ENCODE measurements at places on chromosomes 5 and 9.

GRCh38 chr9:134531220-134531970 lies 110.2 kb upstream of the COL5A1 start:
- no peak for DNase-seq

DNA sequence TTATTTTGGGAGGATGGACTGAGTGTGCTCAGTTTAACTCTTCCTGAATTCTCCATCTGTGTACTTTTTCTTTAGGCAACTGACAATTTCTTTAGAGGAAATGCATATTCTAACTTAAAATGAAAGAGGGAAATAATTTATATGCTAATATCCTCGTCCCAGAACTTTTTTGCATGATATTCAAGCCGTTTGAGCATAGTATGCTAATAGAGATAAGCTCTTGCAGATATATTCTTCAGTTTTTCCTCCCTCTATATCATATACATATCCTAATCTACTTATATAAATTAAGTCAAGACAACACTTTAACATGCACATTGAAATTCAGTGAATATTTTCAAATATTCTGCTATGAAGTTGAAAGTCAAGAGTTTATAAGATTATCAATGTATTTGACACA lies 84.7 kb downstream of the YTHDC2 start:
- DNase-seq = no peak

GRCh38 chr5:151675611-151676313 lies 11.0 kb downstream of the SPARC start:
- DNase-seq = no peak

DNA sequence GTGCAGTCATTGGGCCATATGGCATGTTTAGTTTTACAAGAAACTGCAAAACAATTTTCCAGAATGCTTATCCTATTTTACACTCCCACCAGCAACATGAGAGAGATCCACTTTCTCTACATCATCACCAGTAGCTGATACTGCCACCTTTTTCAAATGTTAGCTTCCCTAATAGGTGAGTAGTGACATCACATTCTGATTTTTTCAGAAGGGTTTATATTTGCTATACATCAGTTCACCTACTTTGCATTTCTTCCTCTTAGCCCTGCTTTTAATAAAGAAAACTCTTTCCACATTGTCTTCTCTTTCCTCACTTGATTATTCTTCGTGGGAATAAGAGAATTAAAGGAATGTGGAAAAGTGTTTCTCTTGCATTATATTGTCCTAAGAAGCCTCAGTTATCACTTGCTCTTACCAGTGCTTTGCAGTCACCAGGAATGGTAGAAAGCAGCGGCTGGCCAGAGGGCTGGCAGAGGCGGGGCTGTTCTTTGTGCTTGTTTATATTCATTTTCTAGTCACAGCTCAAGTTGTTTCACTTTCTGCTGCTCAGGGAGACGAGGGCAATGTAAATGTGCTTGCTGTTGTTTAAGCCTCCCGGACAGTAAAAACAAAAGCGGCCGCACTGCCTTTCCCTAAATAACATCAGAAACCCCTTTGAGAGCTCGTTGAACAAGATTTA lies 164.8 kb downstream of the HSD17B3 start:
- no peak for DNase-seq

GRCh38 chr9:126391713-126392661 lies 65.4 kb downstream of the MVB12B start:
- DNase-seq = no peak

GRCh38 chr9:126001581-126002225 lies 254.5 kb downstream of the PBX3 start:
- DNase-seq = no peak

- no peak for DNase-seq
Measured at GRCh38 chr5:77844623-77845323, 68.6 kb upstream of the TBCA start.

DNA sequence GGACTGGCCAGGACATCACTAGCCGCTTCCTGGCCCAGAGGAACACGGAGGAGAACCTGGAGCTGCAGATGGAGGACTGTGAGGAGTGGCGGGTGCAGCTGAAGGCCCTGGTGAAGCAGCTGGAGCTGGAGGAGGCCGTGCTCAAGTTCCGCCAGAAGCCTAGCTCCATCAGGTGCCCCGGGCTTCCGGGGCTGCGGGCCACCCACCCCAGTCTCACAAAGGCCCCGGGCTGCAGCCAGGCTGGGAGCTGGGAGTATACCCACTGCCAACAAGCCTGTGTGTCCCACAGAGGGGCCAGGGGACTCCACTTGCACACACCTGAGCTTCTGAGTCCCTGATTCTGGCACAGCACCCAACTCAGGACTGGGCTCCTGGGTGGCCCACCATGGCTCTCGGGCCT lies 1.7 kb upstream of the RABL6 start:
- DNase-seq = no peak

DNA sequence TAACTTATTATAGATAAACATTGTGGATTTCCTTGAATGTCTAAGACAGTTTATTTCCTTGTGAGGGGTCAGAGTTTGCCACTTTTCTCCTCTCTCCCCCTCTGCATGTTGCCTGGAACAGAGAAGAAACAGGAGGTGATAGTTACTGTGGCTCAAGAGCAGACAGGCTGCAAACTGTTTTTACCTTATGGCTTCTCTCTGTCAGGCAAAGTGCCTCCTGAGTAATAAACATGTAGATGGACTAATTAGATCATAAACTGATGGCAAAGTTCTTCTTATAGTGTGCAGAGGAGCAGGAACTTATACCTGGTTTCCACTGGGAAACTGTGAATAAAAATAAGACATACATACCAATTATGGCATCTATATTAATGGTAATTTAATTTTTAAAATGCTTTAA lies 133.1 kb upstream of the CDH12 start:
- DNase-seq = no peak

DNA sequence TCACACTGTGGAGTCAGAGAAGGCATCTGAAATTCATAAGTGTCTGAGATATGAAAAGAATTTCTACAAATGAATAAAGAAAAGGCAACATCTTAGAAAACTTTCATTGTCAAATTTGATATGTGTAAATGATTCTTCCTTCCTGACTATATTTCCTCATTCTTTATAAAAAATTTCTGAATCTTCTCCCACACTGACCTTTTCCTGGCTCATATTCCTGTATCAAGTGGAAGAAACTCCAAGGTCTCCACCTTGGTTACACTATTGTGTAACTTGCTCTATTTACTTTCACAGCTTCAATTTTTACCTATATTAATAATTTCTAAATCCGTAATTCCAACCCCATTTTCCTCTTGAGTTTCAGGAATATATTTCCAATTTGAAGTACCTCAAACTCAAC lies 93.5 kb upstream of the FBXL7 start:
- DNase-seq = no peak

- DNase-seq = no peak
Measured at GRCh38 chr5:133354323-133355185, 257.8 kb downstream of the FSTL4 start.

DNA sequence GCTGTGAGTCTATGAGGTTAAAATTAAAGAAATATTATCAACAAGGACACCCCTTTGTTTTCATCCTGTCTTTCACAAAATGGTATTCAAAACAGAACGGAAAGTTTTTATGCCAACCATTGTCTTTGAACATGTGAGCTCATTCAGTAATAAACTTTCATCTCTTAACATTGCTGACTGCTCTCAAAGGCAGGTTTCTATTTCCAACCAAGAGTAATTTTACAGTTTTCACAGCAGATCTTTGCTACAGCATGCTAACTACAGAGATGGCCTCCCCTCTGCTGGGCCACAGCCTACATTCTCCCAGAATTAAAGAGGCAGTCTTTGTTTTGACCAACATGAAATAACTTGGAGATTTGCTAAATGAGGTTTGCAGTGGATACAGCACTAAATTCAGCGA lies 101.5 kb downstream of the DMRT2 start:
- no peak for DNase-seq

DNA sequence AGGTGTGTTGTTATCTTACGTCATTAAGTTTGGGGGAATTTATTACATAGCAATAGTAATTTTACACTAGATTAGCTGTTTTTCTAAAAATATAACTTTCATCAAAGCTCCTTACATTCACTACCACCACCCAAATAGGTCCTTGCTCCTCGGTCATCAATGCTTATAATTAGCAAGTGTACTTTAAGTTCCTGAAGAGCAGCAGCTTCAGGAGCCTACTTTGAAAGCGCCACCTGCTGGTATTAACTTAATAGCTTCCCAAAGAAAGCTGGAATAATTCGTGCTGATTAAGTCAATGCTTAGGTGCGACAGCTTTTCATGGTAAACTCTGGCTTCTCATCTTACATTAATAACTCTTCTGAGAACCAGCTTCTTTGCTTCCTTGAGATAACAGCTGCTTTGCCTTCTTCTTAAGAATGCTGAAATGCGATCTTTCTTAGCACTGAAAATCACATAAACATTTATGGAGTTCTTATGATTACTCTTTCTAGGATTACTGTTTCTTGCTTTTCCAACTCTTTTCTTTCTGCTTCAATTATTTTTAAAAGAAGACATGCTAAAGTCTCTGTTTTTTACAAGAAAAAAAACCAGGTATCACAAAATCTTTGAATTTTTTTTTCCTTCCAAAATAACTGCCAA lies 10.0 kb upstream of the C5 start:
- no peak for DNase-seq

- DNase-seq = no peak
Measured at GRCh38 chr5:39542511-39543285, 117.9 kb upstream of the DAB2 start.

GRCh38 chr5:177084175-177084574 lies 2.5 kb upstream of the FGFR4 start:
- DNase-seq = no peak

- DNase-seq = no peak
Measured at GRCh38 chr9:75001719-75002421, 26.2 kb downstream of the CARNMT1 start.

DNA sequence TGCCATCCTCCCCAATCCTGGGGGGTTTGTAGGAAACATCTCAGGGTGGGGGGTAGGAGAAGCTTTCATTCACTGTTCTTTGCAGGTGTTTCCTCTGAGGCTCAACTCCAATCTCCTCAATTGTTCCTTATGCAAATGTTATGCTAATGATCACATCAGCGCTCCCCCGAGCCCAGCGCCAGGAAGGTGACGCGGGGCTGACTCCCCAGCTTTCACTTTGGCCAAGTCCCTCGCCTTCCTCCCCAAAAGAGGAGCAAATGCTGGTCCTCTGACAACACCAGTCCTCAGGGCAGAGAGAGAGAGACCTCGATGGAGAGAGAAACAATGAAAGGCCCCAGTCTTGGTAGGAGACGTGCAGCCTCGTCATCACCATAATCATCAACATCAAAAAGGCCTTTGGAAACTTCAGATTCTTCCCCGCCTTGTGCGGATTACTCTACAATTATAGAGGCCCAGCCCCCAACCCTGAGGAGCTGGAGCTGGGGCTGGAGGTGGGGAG lies 39.1 kb downstream of the PCDH1 start:
- no peak for DNase-seq

- DNase-seq = no peak
Measured at GRCh38 chr9:83649080-83649479, 26.1 kb downstream of the IDNK start.

DNA sequence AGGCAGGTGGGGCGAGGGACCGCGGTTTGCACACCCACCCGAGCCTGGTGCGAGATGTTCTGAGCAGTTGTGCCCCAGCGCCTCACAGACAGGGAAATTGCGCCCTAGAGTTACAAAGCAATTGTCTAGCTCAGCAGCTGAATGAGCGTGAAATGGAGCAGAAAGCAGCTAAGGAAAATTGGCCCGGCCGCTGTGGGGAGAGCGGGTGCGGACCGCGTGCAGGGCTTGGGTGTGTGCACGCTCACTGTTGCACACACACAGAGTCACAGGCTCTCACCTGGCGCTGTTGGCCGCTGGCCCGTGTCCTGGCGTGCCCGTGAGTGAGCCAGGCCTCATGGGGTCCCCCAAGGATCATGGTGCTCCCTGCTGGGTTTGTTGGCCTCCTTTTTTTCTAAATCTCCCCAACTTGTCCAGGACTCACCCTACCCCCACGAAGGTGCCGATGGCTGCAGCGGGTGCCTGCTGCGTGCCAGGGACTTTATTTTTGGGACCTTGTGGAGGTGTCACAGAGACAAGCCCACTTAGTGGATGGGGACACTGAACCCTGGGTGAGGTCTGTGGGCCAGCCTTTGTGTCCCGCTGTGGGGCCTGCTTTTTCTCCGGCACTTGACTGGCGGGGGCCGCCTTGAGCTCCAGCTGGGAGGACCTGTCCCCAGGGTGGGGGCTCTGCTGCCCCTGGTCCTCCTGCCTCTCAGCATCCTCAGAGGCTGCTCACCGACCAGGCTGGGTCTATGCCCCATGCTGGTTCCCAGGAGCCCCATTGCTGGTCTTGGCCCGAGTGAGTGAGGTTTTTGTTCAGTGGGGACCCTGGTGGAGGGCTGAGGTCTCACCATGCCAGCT lies 5.2 kb downstream of the RXRA start:
- DNase-seq = no peak

DNA sequence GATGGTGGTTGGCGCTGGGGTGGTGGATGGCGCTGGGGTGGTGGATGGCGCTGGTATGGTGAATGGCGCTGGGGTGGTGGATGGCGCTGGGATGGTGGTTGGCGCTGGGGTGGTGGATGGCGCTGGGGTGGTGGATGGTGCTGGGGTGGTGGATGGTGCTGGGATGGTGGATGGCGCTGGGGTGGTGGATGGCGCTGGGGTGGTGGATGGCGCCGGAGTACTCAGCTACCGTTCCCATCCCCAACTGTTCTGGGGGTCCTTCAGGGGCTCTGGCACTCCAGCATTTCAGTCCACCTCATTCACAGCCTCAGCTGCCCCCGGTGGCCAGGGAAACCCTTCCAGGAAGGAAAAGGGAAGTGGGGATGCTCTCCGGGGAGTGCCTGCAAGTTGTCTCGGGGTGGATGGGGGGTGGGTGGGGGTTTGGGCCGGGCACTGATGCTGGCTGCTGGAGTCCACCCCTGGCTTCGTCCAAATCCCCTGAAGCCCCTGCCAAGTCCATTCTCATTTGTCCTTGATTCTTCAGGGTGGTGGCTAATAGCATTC lies 147.3 kb upstream of the COL5A1 start:
- no peak for DNase-seq

DNA sequence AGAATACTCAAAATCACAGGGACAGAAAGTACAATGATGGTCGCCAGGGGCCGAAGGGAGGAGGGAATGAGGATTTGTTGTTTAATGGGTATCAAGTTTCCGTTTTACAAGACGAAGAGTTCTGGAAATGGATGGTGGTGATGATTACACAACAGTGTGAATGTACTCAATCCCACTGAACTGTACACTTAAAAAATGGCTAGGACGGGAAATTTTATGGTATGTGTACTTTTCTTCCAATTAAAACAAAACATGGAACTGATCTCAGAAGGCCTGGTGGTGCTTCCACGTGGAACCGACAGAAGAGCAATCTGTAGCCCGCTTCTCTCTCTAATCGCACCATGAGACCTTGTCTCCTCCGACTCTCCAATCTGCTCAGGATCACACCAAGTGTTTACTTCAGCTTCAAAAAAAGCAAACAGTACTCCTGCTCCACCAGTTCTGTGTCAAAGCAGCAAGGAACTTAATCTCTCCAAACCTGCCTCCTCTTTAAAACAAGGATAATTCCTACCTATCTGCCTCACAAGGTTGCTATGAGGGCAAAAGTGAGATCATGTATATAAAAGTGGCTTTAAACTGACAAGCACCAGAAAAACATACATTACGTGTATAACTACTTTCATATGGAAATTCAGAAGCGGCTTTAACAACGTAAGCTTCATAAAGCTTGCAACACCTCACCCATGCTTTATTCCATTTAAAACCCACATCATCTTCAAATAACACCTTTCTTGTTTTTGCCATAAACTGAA lies 2.1 kb downstream of the ECPAS start:
- DNase-seq = no peak
